ENCODE measurements at places on chromosomes 12 and 14. TPM values are rescaled to one million over a fixed set of nuclear protein-coding genes. Genes with fewer than 3 reads are reported as not detected.

- DNase-seq, result no peak
Measured at GRCh38 chr14:104435147-104436046, 144.2 kb upstream of the C14orf180 start.

Gene SPIC
- not detected for polyA plus RNA-seq

DNA sequence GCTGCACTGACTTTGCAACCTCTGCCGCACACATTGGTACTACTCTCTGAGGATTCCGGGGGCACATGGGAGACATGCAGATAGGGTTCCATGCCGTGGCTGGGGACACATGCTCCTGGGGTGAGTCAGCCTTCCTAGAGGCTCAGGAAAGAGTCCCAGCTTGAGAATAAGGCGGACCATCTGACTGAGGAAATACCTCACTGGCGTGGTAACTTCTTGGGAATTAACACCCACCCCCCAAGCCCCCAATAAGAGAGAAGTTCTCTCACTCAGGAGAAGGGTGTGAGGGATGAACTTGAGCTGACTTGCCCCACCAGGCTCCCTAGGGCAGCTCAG lies 23.2 kb downstream of the PLXNC1 start:
- no peak for DNase-seq

GRCh38 chr14:76926521-76927251 lies 100.5 kb downstream of the LRRC74A start:
- peak; percentile 77 for DNase-seq
